ENCODE measurements at places on chromosomes 7 and 10.
A peak's percentile ranks its signal among the peaks of the same experiment; 100 is the strongest.

GRCh38 chr10:86972613-86973380, 4.5 kb downstream of the ADIRF start:
- DNase-seq = no peak

GRCh38 chr10:35598379-35598778, 6.8 kb upstream of the GJD4 start:
- no peak for DNase-seq

DNA sequence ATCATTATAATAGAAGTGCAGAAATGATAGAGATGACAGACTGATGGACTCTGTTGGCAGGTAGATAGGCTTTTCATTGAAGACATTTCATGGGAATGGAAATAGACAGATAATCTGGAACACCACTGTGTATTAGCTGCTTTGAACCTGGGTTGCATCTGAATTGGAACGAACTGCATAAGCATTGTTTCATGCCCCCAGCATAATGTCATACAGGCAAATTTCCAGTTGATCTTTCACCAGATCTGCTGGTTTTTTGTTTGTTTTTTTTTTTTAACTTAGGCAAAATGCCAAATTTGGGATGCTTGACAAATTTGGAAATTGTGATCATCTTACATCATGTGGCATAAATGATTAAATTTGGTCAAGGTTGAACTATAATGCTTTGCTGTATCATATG, 172.1 kb upstream of the AOAH start:
- DNase-seq = no peak

DNA sequence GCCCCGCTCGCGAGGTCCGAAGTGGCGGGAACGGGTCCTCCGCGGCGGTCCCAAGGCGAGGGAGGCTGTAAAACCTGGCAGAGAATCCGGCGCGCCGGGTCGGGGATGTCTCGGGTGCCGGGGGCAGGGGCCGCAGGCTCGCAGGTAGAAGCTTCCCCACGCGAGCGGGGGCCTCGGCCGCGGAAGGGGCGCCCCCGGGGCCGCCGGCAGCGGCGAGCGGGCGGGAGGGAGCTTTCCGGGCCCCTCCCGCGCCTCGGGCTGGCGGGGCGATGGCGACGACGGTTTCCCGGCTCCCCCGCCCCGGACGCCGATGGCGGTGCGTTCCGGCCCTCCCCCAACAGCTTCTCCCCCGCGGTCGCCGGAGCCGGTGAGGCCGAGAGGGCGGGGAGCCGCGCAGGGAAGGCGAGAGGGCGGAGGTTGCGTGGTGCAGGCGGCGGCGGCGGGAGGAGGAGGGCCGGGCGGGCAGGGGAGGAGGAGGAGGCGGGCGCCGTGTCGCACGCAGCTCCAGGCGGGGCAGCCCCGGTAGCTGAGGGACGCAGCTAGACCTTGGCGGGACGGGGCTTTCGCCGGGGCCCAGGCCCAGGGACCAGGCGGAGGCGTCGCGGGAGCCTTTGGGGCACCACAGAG, at the start of gene CUL1:
TSS of gene CUL1 (plus strand) at position 507 of the 627 bp plus-strand sequence. CDS start 31,220 bp downstream, outside the sequence.
- DNase-seq = no peak

- DNase-seq = peak; percentile 53
Observed at GRCh38 chr7:80941208-80941758, 22.4 kb upstream of the SEMA3C start.

DNA sequence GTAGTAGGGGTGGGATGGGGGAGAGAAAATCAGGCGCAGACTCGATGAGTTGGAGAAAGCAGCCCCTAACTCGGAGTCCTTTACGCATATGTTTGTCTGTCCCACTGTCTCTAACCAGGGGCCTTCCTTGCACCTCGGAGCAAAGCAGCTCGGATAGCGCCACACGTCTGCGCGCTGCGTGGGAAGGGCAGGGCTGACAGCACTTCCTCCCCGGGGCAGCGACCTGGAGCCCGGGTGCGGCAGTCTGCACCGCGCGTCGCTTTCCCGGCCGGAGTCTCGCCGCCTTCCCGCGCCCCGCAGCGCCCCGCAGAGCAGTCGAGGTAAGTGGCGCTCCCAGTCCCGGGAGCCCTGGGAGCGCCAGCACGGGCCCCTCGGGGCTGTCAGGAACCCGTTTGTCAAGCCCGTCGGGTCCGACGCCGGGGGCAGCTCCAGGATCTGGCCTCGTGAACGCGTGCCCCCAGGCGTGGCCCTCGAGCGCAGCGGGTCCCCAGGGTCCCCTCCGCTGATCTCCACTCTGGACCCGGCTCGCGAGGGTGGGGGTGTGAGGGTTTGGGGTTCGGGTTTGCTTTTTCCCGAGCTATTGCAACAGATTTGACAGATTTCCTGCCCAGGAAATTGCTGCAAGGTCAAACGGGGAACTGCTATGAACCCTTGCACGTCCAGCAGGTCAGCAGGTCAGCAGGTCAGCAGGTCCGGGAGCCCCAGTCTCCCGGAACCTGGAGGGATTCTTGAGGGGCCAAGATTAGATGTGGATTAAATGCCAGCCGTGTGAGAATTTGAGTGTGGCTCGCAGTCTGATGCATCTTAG, 597 bp downstream of the APBB1IP start:
- no peak for DNase-seq

DNA sequence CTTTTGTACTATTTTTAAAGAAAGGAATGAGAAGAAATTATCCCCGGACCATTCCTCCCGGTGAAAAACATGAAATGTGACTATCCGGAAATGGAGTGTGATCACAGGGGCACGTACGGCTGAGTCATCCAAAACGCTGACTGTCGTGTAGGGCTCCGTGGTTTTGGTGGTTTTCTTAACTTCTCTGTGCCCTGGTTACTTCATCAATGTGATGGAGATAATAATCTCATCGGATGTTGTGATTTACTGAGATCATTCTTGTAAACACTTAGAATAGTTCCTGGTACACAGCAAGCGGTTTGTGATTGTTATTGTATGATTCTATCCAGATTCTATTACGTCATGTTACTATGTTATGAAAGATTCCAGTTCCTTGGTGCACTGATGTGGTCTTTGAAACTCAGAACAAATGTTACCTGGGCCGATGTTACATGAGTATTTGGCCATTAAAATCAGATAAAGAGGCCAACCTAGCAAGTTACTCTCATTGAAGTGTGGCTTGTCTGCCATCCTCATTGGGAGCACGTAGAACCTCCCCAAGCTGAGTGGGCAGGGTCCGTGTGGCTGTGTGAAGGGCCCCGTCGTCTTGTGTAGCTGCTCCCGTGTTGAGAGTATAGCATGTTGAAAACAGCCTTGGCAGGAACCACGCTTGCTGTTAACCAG, 99.5 kb downstream of the CAMK1D start:
- DNase-seq = no peak

DNA sequence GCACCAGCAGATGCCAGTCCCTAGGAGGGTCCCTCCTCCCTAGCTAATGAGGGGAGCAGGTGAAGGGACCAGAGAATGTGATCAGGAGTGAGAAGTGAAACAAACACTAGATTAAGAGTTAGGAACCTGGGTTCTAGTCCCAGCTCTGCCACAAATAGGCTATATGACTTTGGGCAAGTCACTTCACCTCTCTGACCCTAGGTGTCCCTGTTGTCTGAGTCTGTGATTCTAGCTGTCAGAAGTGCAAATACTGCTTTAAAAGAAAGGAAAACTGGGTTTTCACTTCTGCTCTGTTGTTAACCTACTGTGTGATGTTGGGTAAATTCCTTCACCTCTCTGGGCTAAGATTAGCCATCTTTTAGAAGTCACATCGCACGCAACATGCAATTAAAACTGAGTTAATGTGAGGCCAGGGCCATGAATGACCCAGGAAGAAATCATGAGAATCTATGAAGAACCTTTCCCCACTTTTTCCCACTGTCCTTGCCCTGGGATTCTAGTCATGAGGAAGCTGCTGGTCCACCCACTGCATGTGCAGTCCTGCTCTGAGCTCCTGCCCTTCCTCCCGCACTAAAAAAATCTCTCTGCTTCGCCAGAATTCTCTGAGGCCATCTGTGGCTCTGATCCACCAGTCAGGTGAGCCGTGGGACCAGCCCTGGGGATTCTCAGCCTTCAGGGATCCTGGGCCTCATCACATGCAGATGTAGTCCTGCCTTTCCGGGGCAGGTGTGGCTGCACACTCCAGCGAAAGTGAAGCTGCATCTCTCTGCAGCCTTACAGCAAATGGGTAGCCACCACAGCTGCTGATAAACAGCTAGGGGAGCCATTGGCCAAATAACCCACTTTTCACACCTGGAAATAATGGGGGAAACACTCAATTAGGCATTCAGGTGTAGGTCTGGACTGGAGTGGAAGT, 181.7 kb downstream of the PLXNA4 start:
- no peak for DNase-seq

DNA sequence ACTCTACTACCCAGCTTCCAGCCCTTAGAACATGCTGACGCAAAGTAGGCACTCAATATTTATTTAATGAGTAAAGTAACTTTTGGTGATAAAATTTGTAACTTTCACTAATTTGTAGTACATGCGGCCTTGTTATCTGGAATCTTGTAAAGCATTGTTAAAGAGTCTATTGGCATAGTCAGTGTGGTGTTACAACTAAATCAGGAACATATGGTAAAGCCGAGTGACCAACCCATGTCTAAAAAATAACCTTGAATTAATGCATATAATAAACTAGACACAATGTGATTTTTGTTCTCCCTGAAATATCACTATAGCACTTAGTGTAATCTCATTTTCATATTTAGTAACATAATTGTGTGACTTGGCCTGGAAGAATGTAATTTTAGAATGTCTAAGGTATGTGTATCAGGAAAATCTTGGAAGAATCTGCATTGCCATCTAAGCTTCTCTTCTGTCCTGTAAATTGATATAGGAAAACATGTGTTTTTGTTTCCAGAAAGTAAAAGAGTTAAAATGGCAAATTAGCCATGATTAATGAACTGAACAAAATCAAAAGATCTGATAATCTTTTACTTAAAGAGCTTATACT, 256.7 kb upstream of the GNAI1 start:
- DNase-seq = no peak

DNA sequence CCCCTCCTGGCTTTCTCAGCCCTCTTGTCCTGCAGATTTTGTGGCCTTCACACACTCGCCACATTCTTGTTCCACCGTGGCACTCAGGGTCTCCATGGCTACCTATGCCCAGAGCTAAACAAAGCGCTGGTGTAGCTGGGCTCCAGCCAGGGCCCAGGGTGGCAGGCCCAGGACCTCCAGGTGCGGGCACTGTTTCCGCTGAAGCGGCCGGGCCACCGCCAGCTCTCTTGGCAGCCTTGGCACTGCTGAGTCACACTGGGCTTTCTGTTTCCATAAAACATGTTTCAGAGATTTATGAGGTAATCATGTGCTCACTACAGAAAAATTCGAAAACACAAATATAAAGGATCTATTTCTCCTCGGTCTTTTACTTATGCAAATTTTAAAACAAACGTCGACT, 51.3 kb downstream of the AOC1 start:
- no peak for DNase-seq

- no peak for DNase-seq
Observed at GRCh38 chr10:88896994-88897853, 17.2 kb downstream of the STAMBPL1 start.

DNA sequence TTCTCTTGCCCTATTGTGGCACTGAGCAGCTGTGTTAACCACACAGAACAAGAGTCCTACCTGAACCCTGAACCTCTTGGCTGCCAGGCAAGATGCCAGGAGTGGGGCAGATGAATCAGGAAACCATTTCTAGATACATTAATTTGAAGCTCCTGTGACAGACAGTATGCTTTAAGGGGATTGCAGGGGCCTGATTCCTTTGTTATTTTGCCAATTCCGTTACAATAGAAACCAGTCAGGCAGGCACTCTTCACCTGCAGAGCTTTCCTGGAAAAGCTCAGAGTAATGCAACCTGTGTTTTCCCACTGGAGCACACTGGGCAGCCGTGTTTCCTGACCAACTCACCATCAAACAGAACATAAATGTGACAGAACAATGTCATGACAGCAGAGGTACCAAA, 233.1 kb downstream of the BMPER start:
- no peak for DNase-seq

GRCh38 chr10:35643151-35644049, 1.3 kb upstream of the FZD8 start:
- DNase-seq = no peak

GRCh38 chr10:102229810-102230263, 3.7 kb downstream of the ELOVL3 start:
- DNase-seq = no peak

GRCh38 chr7:94228678-94229077, 166.0 kb upstream of the COL1A2 start:
- no peak for DNase-seq

- DNase-seq = no peak
Observed at GRCh38 chr7:127290801-127291361, 38.1 kb upstream of the GRM8 start.

DNA sequence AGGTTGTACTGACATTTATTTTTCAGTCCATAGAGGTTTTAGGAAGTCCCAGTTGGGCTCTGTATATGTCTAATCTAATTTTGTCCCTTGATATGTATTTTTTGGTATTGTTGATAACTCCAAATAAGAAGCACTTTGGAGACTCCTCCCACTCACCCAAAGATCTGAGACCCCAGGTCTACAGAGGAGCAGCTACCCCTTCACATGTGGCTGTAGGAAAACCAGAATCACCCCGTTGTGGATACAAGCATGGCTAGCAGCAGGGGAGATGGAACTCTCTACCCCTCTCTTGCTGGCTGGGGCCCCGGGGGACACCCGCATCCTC, 9.4 kb downstream of the HHEX start:
- DNase-seq = no peak

DNA sequence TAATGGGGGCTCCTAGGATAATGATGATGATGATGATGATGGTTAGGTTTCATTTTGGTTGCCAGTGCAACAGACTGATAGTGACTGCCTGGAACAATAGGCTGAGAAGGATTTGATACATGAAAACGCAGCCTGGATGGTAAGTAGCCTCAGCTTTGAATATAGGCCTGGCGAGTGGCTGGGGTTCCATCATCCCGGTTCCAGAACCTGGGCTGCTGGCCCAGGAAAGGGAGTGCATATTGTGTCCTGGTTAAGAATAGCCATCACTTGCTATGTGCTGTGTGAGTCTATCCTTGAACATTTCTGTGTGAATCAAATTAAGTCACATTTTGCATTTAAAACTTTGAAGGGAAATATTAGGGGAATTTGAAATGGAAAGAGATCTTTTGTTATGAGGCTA, 62.7 kb downstream of the SHH start:
- DNase-seq = no peak

GRCh38 chr7:143384661-143385631, 3.8 kb downstream of the ZYX start:
- no peak for DNase-seq

DNA sequence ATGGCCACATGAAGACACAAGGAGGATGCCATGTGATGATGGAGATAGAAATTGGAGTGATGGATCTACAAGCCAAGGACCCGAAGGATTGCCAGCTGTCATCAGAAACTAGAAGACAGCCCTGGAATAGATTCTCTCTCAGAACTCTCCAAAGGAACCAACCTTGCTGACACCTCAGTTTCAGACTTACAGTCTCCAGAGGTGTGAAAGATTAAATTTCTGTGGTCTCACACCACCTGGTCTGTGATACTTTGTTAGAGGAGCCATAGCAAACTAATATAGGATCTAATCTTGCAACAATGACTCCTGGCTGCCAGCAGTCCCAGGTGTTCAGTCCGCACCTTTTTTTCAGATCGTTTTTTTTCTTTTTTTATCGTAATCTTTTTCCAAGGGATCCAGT, 647.3 kb upstream of the GHITM start:
- DNase-seq = no peak

Data from keratinocyte (primary cell).